Amygdala (tissue), 56 donors: ENCODE measurements at places on chromosomes 7 and 10.

- no peak for DNase-seq
Measured at GRCh38 chr10:104416-104815, 30.8 kb upstream of the ZMYND11 start.

DNA sequence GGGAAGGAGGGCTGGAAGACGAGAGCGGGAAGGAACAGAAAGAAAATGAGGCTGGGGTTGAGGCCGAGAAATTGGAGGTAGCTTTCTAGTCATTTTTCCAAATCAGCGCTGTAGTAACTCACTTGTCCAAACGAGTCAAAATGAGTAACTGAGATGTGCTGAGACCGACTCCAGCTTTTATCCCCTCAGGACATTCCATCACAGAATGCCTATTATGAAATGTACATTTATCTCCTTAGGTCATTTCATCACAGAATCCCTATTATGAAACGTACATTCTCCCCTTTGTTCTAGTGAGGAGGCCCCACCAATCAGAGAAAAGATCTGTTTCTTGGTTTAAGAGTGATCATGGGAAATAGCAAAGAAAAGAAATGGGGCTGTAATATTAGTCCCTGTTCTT lies 55.7 kb upstream of the AMPH start:
- no peak for DNase-seq

GRCh38 chr7:128928882-128929788 lies 8.6 kb upstream of the IRF5 start:
- DNase-seq = no peak

DNA sequence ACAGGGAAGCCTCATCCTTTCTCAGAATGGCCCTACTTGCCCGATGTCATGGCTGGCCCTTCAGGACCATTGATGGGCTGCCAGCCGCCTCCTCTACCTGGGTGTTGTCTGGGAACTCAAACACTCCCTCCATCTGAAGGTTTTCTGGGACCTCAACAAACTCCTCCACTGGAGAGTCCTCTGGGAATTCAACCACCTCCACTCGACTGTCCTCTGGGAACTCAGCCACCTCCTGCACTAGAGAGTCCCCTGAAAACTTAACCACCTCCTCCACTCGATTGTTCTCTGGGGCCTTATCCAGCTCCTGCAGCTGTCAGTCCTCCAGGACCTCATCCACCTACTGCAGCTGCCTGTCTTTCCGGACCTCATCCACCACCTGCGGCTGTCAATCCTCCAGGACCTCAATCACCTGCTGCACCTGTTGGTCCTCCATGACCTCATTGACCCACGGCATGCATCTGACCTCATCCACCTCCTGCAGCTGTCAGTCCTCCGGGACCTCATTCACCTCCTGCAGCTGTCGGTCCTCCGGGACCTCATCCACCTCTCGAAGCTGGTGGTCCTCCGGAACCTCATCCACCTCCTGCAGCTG lies 37.1 kb downstream of the MAT1A start:
- DNase-seq = no peak

DNA sequence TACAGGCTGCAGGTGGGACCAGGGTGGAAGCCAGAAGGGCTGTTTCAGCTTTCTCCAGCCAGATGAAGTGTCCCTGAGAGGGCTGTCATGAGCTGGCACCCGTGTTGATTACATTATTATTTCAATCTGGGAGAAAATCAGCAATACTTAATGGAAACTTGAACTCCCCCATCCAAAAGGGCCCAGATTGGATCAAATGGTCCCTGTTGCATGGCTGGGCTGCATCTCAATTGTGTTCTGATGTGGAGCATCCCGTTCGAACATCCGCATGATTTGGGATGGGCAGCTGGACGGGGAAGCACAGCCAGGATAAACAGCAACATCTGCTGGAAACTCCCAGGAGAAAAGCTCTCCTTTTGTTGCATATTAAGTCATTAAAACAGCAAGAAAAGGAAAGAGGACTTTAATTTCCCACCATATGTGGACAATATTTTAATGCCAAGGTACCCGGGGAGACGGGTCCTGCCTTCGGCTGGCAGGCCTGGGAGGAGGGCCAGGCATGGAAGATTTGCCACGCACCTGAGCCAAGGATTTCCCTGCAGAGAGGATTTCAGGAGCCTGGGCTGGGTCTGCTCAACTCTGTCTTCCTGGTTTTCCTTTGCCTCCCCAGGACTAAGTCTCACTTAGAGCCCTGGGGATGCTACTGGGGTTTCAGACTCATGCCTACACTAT lies 52.4 kb downstream of the NPTX2 start:
- DNase-seq = no peak

GRCh38 chr10:93403152-93404047 lies 78.7 kb downstream of the MYOF start:
- no peak for DNase-seq

- no peak for DNase-seq
Measured at GRCh38 chr7:46835556-46835955, 746.4 kb downstream of the TNS3 start.

DNA sequence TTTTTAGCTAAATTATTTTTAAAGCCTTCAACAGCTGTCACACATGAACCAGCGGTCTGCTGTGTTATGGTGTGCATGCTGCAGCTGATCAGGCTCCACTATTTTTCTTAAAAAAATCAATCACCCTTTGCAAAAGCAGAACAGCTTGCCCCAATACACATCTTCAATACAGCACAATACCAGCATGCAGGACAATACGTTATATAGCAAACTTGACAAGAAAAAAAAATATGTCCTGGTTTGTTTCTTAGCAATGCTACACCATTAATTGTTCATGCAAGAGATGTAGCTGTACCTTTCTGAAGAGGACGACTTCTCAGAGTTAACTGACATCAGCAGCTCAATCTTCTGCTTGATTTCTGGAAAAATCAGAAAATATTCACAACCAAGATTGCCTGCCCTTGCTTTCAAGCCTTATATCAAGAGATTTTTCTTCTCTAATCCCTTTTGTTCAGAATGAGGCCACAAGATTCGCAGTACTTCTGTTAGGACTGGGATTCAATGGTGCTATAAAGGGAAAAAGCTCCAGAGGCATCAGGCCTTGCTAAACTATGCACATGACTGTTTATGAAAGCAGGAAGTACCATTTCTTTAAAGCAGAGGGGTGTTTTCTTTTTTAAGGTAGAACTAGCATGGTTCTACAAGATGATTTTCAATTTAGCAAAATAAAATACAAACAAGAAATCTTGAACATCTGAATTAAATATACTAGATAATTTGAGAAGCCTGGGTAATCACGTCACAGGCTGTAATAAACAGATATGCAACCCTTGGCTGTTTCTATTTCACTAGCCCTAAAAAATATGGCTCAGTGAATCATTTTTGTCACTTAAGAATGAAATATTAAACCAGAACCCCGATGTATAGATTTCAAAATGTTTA lies 120.0 kb downstream of the SRPK2 start:
- no peak for DNase-seq

DNA sequence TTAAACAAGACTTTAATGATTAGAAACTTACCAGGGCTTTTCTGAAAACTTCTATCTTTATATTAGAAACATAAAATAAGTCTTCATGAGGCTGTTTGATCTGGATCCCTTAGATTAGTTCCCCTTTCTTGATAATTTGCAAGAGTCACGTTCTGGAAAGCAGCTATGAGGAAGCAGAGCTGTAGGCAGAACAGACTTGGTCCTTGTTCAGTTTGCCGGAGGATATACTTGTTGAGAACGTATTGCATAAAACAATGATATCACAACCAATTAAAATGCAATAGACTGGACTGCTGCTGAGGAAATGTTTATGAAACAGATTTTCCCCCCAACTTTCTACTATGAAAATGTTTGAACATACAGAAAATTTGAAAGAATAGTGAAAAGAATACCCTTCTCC lies 2.8 kb downstream of the SAMD9L start:
- DNase-seq = no peak
